ENCODE measurements at places on chromosomes 5 and 9.

DNA sequence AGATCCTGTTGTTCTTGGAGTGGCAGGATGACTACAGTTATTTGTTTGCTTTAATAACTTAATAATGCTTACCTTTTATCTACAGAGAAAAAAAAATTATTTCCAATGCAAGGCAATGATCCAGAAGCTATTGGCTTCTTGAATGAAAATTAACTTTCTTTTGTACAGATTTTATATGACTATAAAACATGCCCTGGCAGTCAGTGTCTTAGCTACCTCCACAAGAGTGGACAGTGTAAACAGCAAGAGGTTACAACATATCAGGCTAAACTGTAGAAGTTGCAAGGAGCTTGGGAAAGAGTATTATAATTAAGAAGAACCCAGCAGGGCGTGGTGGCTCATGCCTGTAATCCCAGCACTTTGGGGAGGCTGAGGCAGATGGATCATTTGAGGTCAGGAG lies 49.1 kb downstream of the BNC2 start:
- DNase-seq, result no peak

DNA sequence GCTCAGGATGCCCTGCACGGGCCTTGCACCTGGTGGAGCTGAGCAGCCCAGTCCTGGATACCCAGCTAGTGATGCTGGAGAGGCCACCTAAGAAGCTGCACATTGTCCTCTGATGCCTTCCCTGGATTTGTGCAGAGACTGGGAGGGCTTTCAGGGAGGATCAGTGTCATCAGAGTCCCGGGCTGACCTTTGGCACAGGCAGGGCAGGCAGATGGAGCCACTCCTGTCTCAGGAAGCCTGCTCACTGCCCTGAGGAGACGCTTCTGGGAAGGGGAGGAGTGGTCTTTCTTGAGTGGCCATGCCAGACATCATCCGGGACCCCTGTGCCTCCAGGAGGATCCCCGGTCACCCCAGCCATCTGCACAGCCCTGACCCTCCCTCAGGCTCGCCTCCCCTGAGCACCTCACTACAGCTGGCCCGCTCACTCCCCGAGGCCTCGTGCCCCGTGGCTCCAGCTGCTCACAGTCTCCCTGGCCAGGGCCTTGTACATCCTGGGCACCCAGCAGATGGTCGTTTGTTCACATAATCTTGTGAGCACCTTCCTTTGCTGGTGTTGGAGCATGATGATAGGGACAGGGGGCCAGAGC lies 47.2 kb upstream of the FCN2 start:
- DNase-seq, result no peak

DNA sequence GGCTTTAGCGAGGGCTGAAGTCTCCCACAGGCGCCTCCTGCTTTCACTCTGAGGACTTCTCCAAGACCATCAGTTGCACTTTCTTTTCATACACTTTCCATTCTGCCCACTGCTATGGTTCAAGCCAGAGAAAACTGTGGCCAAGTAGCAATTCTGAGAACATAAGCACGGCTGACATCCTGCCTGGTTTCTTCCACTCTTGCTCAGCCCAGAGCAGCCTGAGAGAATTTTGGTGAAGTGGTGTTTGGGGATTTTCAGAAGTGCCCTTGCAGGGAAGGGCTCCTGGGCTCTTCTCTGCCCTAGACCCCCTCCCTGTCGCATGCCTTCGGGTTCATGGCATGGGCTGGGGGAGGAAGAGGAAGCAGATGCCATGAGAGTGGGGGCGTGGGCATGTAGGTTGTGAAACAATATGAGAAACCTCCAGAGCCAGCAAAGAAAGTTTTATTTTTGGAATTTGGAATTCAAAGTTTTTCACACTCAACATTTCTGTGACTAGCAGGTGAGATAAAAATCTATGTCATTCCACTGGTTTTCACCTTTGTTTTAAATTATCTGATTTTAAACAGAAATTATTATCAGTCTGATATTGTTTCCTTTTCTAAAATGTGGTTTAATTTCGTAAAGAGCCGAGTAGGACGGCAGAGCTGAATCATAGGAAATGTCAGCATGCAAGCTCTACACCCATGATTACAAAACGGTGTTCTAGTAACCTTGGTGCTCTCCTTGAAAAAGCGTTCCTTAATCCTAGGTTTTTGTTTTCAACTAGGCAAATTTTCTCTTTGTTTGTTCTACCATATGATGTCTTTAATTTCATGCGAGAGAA lies 27.8 kb upstream of the TNFSF8 start:
- DNase-seq, result no peak

- DNase-seq, result peak; percentile 53
These were observed at the start of gene GLRX for GRCh38 chr5:95822542-95823181. Gene GLRX (minus strand): TSS chr5:95822726. CDS start chr5:95822662, 64 bp downstream.

All from hippocampal formation (tissue), 2 donors.